Retina (tissue), 1 donor: ENCODE measurements at places on chromosomes 5 and 9.
A peak's percentile ranks its signal among the peaks of the same experiment; 100 is the strongest.

DNA sequence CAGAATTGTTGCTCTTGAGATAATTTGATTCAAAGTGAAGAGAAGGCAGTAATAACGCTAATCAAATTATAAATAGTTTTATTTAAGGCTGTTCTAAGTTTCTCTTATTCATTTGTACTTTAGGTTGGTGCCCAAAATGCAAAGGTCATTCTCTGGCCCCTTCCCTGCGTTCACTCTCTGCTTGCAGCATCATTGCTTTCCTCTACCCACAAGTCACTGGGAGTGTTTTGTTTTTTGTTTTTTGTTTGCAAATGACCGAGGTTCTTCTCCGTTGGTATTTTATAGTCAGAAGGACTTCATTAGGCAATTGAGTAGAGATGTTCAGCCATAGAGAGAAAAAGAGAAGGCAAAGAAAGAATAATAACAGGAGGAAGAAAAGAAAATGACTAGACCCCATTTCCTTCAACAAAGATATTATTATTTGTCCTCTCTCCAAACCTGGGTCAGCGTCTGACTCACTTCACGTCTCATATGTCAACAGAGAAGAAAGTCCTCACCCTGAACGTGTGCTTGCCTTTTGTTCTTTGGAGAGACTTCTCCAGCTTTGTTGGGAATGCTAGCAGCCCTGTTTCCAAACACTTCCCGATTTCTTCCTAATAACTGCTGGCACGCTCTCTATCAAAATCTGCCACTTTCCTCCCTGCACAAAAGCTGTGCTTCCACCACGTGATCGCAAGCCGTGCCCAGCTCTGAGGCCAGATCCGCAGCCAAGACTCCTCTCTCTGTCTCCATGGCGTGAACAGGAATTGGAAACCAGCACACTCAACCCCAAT is 119.8 kb downstream of the EBF1 start:
- DNase-seq = peak; percentile 72

- DNase-seq = no peak
Observed at GRCh38 chr9:3578786-3579185, 53.0 kb upstream of the RFX3 start.

- DNase-seq = no peak
Observed at GRCh38 chr5:50655067-50655809, 11.2 kb upstream of the PARP8 start.

DNA sequence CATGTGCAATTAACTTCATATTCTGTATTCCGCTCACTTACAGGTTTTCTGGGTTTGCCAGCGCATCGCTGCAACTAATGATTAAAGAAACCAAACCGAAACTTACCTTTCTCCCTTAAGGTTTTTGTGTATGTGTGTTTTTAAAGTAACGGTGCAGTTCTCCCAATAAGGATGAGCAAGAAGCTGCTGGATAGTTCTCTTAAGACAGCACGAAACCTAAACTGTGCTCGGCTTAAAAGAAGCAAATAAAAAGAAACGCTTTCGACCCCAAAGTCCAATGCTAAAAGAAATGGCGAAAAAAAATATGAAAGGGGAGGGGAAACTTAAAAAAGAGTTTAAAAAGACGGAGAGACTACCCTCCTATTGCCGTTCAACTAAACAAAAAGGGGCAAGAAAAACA is 340 bp downstream of the ELAVL2 start:
- no peak for DNase-seq

- no peak for DNase-seq
Observed at GRCh38 chr9:130952065-130952762, 13.2 kb upstream of the FIBCD1 start.

DNA sequence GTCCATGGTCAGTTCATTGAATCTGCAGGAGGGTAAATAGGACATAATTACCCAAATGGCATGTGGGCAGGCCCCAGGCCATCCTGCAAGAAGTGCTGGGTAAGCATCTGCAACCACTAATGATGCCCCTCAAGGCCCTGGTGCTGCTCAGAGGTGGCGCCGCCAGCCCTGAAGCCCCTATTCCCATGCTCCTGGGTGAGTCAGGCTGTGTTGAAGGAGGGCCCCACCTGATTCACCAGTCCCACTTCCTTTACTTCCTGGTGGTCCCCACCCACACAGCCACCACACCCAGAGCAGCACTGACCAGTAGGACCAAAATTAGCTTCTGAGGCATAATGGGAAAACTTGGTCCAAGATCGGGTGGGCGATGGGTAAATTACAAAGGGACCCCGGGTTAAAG is 120.4 kb upstream of the SPRY4 start:
- DNase-seq = no peak

GRCh38 chr5:1413211-1413610 is 32.0 kb downstream of the SLC6A3 start:
- DNase-seq = no peak

GRCh38 chr5:68189171-68189570 is 26.4 kb upstream of the PIK3R1 start:
- no peak for DNase-seq

DNA sequence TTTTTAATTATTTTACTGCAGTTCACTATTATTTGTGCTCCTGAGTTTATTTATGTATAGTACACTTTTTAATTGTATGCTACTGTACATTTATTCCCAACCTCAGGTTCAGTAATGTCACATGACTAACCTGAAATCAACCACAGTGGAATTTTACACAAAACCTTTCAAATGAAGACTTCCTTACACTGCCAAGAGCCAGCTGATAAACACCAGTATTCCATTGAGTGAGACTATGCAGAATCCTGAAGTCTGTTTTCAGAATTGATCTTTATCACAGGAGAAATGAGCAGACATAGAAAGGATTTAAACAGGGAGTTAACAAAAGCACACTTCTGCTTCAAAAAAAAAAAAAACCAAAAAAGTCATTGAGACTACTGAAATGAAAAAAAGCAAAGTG is 219.5 kb downstream of the PRR16 start:
- DNase-seq = no peak

GRCh38 chr9:89946741-89947140 is 341.9 kb downstream of the GADD45G start:
- no peak for DNase-seq

DNA sequence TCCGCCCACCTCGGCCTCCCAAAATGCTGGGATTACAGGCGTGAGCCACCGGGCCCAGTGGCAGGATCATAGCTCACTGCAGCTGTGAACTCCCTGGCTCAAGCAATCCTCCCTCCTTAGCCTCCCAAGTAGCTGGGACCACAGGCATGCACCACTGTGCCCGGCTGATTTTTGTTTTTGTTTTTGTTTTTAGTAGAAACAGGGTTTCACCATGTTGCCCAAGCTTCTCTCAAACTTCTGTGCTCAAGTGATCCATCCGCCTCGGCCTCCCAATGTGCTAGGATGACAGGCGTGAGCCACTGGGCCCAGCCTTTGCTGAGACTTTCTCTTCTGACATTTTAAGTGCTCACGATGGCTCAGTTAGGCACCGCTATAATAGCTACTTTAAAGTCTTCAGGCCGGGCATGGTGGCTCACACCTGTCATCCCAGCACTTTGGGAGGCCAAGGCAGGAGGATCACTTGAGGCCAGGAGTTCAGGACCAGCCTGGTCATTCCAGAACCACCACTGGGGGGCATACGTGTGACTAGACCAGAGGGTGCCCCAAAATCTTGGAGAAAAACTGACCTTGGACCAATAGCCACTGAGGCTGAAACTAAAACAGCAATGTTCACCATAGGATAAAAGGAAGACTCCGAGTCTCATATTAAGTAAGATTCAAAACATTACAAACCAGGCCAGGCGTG is 3.1 kb upstream of the ENTPD8 start:
- DNase-seq = no peak

DNA sequence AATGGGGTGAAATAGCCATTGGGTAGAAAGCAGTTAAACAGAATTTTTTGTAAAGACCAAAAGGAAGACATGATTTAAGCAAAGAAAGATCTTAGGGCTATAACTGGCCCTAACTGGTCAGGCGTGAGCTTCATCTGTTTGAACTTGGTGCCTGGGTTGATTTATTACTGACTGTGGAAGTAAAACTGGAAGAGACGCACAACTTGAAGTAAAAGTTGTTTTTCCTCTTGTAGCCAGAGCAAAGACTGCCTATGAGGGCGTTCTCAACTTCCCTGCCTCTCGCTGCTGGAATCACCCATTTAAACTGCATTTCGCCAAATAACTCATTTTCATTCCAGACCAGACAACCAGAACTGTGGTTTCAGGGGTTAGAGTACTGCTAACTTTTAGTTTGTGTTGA is 1.5 kb downstream of the THBS4 start:
- no peak for DNase-seq

GRCh38 chr9:11973511-11973910 is 719.7 kb upstream of the TYRP1 start:
- no peak for DNase-seq

GRCh38 chr5:61884252-61884855 is 421.7 kb upstream of the KIF2A start:
- peak; percentile 28 for DNase-seq

- no peak for DNase-seq
Observed at GRCh38 chr5:149405550-149406202, 26.6 kb upstream of the IL17B start.

- no peak for DNase-seq
Observed at GRCh38 chr5:33477816-33478215, 37.1 kb downstream of the TARS1 start.

DNA sequence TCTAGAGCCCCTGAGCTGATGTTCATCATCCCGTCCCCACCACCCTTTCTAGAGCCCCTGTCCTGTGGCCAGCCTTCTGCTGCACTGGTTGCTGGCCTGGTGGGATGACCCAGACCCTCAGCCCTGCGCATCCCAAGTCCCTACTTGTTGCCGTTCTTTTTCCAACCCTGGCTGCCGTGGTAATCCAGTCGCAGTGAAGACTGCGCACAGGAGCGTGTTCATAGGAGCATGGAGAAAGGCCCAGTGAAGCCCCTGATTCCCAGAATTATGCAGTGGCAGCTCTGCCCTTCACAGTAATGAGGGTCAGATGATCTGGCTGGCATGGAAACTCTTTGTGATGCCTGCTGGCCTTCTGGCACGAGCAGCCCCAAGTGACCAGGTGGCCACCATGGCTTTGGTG is 183.3 kb downstream of the CACNA1B start:
- no peak for DNase-seq

GRCh38 chr9:107614765-107615164 is 125.2 kb upstream of the KLF4 start:
- no peak for DNase-seq

- no peak for DNase-seq
Observed at GRCh38 chr5:38479315-38479904, 77.0 kb downstream of the LIFR start.

DNA sequence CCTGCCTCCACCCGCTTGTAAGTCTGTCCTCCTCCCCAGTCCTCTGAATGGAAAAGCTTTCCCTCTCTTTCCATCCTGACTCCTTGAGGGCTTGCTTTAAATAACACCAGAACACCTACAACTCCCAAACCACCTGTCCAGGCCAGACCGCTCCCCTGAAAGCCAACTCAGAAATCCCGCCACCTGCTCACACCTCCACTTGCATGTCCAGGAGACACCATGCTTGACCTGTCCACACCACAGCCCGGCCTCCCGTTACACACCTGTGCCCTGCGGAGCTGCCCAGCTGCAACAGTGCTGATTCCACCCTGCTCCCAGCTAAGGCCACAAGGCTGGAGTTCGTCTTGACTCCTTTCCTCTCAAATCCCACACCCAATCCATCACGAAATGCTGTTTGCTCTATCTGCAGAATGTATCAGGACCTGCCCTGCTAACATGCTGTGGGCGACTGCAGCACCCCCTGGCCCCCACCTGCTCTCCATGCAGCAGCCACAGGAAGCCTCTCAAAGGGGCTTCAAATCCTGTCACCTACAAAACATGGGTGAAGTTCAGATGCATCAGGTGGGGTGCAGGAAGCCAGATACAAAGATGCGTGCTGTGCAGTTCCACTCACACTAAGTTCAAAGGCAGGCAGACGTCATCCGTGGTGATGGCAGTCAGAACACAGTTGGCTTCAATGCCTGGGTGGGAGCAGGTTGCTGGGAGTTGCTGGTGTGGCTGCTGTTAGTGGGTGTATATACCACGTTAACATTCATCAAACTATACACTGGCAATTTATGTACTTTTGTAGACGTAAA is 166.0 kb downstream of the ROR2 start:
- no peak for DNase-seq

DNA sequence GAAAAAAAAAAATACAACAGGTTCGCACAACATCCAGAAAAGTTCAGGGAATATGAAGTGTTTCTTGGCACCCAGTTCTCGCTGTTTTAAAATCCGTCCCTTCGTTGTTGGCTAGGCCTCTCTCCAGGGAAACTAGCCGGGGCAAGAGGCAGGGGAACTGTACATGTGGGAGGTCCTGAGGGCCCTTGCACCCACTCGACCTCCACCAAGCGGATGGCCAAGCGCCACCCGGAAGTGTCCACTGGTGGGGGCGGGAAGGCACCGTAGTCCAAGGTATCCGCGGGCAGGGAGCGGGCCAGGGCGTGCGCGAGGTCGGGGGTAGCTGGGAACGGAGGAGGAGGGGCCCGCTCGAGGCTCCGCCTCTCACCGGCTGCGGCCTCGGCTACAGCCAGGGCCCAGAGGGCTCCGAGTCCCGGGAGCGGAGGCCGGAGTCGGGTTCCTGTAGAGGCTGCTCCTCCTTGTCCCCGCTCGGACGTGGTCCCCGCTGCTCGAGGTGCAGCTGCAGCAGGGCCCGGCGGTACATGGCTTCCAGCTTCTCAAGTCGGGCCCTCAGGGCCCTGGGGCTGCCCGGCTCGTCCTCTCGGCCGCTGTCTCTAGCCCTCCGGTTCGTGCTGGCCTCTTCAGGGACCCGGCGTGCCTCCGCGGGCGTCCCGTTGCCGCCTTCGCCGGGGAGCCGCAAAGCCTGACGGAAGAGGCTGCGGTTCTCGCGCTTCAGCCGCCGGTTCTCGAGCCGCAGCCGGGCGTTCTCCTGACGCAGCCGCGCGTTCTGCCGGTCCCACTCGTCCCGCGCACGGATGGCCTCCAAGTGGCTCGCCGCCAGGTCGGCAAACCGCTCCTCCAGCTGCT is 720 bp downstream of the TUSC1 start:
- peak; percentile 91 for DNase-seq

GRCh38 chr5:59528202-59528862 is 365.2 kb downstream of the PDE4D start:
- DNase-seq = no peak

GRCh38 chr5:23820765-23821471 is 313.5 kb downstream of the PRDM9 start:
- DNase-seq = no peak

- no peak for DNase-seq
Observed at GRCh38 chr5:169864483-169864882, 115.8 kb downstream of the INSYN2B start.
